ENCODE measurements at places on chromosomes 11 and 22.

GRCh38 chr11:96311120-96311568 lies 31.9 kb downstream of the MAML2 start:
- H3K27me3 ChIP-seq = no peaks in the 10 kb centered on the region
- H3K27ac ChIP-seq = no peak overlapping the region
- DNase-seq = no peak
- H3K4me1 ChIP-seq = peaks cover 38% of the 10 kb centered on the region
- H3K36me3 ChIP-seq = peaks cover 30% of the 10 kb centered on the region
- no peak overlapping the region for H3K4me3 ChIP-seq

DNA sequence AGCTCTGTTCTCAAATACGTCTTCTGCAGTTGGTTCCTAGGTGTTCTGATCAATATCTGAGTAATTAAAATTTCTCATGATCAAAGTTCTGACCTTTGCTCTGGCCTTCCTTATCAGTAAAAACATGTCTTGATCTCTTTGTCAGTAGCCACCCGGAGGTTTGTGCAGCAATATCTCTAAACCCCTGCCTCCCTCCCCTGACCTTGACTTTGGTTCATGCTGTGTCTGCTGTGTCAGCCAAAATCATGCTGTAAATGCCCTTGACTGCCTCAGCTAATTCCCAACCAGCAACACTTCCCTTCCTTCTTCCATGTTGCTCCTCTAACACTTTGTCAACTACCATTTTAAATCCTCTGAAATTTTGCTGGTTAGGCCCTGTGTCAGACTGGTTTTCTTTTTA lies 424.7 kb downstream of the FAM181B start:
- H3K4me3 ChIP-seq = no peak overlapping the region
- no peak for DNase-seq
- no peaks in the 10 kb centered on the region for H3K27me3 ChIP-seq
- H3K36me3 ChIP-seq = no peaks in the 10 kb centered on the region

DNA sequence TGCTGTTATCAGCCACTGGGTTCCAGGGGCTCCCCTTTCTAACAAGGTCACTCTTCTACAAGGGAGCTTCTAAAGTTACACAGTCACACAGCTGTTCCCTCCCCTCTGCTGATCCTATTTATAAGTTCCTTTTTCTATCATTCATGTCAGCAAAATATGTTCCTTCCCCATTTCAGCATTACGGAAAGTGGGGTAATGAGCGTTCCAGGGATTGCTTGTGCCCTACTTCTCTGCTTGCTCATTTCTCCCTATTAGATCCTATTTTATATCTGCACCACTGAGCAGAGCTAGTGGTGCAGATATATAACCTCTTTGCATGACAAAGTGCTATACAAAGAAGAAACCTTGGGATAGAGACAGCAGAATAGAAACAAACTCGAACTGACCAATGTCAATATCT lies 22.7 kb upstream of the PLEKHB1 start:
- H3K4me3 ChIP-seq = no peak overlapping the region
- H3K27me3 ChIP-seq = peaks cover 32% of the 10 kb centered on the region
- no peaks in the 10 kb centered on the region for H3K36me3 ChIP-seq
- no peak for DNase-seq

DNA sequence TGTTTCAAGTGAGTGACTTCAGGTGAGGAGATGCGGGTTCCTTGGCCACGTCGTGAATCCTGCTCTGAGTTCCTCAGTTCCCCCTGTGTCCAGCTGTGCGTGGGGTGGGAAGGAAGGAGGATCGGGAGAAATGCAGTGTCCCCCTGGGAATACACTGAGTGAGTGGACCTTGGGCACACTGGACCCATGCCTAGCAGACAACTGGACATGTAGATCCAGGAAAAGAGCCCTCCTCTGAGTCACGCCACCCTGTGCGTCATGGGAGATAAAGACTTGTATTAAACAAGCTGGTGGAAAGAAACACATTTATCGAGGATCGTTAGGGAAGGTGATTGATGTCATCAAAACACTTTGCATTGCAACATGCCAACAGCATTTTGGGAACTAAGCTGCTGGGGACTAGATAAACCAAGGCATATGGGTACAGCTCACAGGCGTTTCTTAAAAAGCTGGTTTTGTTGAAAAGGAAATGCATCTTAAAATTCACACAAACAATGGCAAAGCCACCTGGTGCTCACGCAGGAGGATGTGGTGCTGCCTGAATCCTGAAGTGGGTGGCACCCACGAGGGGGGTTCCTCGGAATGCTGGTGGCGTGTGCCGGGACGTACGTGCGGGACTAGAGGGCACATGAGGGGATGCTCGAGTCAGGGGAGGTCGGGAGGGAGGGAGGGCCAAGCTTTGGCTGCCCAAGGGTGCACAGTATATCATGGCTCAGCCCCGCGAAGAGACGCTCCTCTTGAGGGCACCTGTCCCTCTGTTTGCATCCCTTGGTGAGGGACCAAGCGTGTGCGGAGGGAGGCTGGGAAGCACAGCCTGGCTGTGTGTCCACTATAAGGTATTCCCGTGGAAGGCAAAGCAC lies 303.5 kb downstream of the TBC1D22A start:
- DNase-seq = no peak
- H3K4me3 ChIP-seq = no peak overlapping the region
- H3K27ac ChIP-seq = no peak overlapping the region
- H3K36me3 ChIP-seq = peaks cover 5% of the 10 kb centered on the region

DNA sequence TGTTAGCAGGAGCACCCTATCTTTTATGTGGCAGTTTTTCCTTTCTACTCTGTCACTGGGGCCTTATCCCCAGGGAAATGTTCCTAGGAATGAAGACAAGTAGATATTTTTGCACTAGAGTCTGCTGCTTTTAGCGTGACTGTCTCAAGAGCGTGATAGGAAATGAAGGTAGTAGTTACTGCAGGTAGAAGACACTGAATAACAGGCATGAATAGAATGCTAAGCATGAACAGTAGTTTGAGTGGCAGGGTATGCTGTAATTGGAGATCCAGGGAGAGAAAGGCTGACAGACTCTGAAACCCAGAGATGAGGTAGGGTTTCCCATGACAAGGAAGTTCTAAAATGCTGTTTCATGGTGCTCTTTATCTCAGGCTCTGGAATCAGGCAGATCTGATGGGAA lies 475.1 kb downstream of the NELL1 start:
- H3K27ac ChIP-seq = no peak overlapping the region
- no peaks in the 10 kb centered on the region for H3K27me3 ChIP-seq
- no peak for DNase-seq
- H3K36me3 ChIP-seq = no peaks in the 10 kb centered on the region

DNA sequence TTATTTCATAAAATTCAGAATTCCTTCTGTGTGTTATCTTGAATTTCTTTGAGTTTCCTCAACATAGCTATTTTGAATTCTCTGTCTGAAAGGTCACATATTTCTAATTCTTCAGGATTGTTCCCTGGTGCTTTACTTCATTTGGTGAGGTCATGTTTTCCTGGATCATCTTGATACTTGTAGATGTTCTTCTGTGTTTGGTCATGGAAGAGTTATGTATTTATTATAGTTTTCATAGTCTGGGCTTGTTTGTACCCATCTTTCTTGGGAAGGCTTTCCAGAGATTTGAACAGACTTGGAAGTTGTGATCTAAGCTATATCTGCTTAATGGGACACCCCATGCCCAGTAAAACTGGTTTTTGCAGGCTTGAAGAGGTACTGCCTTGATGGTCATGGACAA lies 149.6 kb downstream of the METTL15 start:
- no peak for DNase-seq
- H3K36me3 ChIP-seq = peaks cover 11% of the 10 kb centered on the region
- no peaks in the 10 kb centered on the region for H3K27me3 ChIP-seq
- no peak overlapping the region for H3K4me3 ChIP-seq
- no peaks in the 10 kb centered on the region for H3K4me1 ChIP-seq
- H3K27ac ChIP-seq = no peak overlapping the region

GRCh38 chr11:47270331-47271271 lies 668 bp downstream of the MADD start:
- peak overlapping the region; percentile 81 for H3K4me3 ChIP-seq
- H3K27me3 ChIP-seq = no peaks in the 10 kb centered on the region
- peak; percentile 83 for DNase-seq
- peak overlapping the region; percentile 90 for H3K27ac ChIP-seq
- peaks cover 42% of the 10 kb centered on the region for H3K4me1 ChIP-seq

GRCh38 chr11:4025248-4025966 lies 69.2 kb upstream of the RRM1 start:
- peaks cover 2% of the 10 kb centered on the region for H3K4me1 ChIP-seq
- no peak overlapping the region for H3K27ac ChIP-seq
- H3K27me3 ChIP-seq = no peaks in the 10 kb centered on the region
- peaks cover 56% of the 10 kb centered on the region for H3K36me3 ChIP-seq
- no peak for DNase-seq

DNA sequence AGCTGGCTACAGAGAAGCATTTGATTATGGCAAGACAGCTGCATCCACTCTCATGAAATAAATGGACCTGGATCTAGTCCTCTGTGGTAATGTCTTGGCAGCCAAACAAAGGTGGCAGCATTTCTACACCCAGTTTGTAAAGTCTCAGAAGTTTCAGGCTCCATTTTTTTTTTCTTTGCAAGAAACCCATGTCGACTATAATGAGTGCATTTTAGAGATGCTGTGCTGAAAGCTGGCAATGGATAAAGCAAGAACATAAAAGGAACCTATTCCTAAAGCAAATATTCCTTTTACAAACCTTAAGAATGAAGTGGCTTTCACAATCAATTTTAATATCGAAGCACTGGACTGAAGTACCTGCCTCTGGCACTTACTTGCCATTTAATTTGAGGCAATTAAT lies 33.5 kb downstream of the THAP12 start:
- no peaks in the 10 kb centered on the region for H3K27me3 ChIP-seq
- H3K4me3 ChIP-seq = no peak overlapping the region
- H3K4me1 ChIP-seq = no peaks in the 10 kb centered on the region
- H3K27ac ChIP-seq = no peak overlapping the region

GRCh38 chr11:86738568-86738967 lies 61.8 kb upstream of the PRSS23 start:
- H3K4me3 ChIP-seq = no peak overlapping the region
- no peak overlapping the region for H3K27ac ChIP-seq
- H3K4me1 ChIP-seq = peaks cover 24% of the 10 kb centered on the region

- peaks cover 16% of the 10 kb centered on the region for H3K4me1 ChIP-seq
- H3K4me3 ChIP-seq = peak overlapping the region; percentile 93
- H3K27me3 ChIP-seq = no peaks in the 10 kb centered on the region
These were observed 566 bp downstream of the ATP6V1E1 start for GRCh38 chr22:17627961-17628405.

DNA sequence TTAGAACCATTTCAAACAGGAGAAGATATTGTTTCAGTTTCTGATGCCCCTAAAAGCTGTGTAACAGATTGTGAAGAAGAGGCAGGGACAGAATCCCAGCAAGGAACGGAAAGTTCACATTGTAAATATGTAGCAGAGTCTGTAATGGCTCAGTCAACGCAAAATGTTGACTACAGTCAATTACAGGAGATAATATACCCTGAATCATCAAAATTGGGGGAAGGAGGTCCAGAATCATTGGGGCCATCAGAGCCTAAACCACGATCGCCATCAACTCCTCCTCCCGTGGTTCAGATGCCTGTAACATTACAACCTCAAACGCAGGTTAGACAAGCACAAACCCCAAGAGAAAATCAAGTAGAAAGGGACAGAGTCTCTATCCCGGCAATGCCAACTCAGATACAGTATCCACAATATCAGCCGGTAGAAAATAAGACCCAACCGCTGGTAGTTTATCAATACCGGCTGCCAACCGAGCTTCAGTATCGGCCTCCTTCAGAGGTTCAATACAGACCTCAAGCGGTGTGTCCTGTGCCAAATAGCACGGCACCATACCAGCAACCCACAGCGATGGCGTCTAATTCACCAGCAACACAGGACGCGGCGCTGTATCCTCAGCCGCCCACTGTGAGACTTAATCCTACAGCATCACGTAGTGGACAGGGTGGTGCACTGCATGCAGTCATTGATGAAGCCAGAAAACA lies 40.8 kb downstream of the IGLL1 start:
- H3K27me3 ChIP-seq = peaks cover 13% of the 10 kb centered on the region
- H3K4me3 ChIP-seq = peak overlapping the region; percentile 55
- no peaks in the 10 kb centered on the region for H3K36me3 ChIP-seq
- DNase-seq = peak; percentile 92
- H3K4me1 ChIP-seq = peaks cover 8% of the 10 kb centered on the region
- H3K27ac ChIP-seq = no peak overlapping the region

GRCh38 chr11:85495918-85496317 lies 131.2 kb downstream of the DLG2 start:
- no peak for DNase-seq
- H3K4me1 ChIP-seq = no peaks in the 10 kb centered on the region
- no peak overlapping the region for H3K4me3 ChIP-seq
- no peaks in the 10 kb centered on the region for H3K27me3 ChIP-seq
- no peak overlapping the region for H3K27ac ChIP-seq

DNA sequence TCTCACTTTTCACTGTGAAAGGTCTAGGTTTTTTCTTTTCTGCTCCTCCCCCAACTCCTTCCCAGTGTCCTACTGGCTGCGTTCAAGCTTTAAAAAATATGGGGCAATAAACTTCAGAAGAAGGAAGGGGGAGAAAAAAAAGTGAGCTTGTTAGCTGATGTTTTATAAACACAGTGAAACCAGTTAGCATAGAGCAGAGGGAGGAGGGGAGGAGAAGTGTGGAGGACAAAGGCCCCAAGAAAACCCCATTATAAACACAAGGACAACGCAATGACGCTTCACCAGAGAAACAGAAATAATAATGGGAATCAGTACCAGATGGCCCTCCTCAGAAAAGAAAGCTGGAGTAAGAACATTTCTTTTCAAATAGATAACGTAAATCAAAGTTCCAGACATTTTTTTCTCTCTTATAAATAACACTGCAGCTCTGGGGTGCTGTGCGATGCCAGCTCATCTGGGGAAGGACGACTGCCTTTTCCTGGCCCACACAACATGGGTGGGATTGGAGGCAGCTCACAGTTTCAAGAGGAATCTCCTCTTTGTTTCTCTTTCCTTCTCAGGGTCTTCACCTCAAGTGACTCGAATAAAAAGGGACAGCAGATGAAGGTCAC lies 235.4 kb upstream of the NARS2 start:
- no peaks in the 10 kb centered on the region for H3K4me1 ChIP-seq
- no peak for DNase-seq
- no peak overlapping the region for H3K4me3 ChIP-seq
- H3K27ac ChIP-seq = no peak overlapping the region
- H3K27me3 ChIP-seq = peaks cover 8% of the 10 kb centered on the region

DNA sequence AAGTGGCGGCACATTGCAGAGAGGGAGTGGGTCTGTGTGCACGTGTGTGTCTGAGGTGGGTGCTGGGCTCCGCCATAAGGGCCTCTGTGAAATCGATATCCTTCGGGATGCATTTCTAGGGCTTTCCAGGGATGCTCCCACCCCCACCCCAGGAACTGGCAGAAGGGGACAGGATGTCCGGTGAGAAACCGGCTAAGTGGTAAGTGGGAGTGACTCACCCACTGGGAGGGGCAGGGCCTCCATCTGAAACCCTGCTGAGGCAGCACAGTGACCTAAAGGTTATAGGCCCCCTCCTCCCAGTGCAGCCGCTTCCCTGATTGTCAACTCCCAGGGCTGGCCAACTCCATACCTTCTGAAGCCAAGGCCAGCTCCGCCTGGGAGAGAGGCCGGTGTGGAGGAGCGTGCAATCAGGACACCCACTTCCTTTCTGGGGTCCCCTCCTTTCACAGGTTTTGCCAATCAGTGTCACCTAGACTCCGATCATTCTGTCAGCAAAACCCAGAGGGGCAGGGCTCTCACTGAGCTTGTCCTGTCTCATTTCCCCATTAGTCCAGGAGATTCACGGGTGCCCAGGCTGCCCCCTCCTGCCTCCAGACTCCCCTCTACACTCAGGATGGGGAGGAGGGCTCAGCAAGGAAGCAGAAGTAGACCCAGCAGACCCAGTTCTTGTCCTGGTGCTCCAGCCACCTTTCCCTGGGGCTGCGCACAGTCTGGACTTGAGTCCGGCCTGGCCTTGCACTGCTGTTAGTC lies 44.5 kb downstream of the NECTIN1 start:
- DNase-seq = no peak
- no peak overlapping the region for H3K4me3 ChIP-seq
- H3K27ac ChIP-seq = no peak overlapping the region
- peaks cover 2% of the 10 kb centered on the region for H3K27me3 ChIP-seq
- H3K4me1 ChIP-seq = peaks cover 2% of the 10 kb centered on the region

Measured in activated CD4-positive, alpha-beta T cell treated with anti-CD3 and anti-CD28 coated beads, Interleukin-2, amount 10 ng/mL, durations not matched to agents 24 days and 14 days (primary cell).